NCI-H1417 treated with DMSO at 0.1 percent for 48 hours (cell line): ENCODE measurements at places on chromosomes 6 and 20.
A peak's percentile ranks its signal among the peaks of the same experiment; 100 is the strongest.

DNA sequence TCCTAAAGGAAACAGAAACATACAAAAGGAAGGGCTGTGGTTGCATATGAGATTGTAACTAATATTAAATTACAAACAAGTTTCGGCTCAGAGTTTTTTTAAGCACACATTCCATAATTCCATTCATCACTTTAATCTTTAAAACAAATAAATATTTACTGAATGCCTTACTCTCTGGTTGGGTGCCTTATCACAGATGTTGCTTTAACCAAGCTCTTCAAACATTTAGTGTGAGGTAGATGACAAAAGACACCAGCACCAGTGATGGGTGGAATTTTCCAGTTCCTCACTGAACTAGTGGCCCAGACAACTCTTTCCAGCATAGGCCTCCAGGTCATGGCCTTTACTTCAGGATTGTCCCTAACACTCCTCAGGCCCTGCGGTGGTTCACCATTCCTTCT lies 58.7 kb downstream of the ARHGAP18 start:
- no peak for DNase-seq

GRCh38 chr6:43107344-43108062 lies 31.4 kb downstream of the PTK7 start:
- peak; percentile 80 for DNase-seq

DNA sequence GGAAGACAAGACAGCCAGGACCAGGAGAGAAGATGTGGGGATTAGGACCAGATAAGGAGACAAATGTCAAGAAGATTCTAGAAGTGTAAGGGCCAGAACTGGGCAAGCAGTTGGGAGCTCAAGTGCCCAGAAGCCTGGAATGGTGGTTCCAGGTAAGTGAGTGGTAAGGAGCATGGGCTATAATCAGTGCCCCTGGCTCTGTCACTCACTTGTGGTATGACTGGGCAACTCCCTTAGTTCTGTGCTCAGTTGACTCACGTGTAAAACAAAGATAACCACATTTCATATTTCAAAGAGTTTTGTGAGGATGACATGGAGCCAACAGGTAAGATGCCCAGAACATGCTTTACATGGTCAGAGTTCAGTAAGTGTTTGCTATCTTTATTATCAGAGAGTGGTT lies 11.2 kb downstream of the CCDC167 start:
- DNase-seq, result no peak

DNA sequence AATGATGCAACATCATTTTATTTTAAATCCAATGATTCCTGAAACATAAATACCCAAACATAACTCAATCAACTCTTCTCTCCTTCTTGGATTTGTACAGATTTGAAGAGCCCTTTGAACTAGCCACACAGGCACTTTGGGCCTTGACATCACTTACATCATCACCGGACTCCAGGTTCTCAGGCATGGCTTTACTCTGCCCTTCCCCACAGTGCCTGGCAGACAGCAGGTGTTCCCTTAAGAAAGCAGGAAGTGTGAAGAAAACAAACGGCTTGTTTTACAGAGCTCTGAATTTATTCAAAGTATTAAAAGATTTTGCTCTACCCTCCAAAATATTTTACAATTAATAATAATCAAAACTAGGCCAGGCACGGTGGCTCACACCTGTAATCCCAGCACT lies 54.8 kb upstream of the GCM1 start:
- no peak for DNase-seq

GRCh38 chr20:51529081-51529681 lies 13.3 kb downstream of the NFATC2 start:
- DNase-seq, result no peak

GRCh38 chr6:109794201-109794923 lies 103.3 kb downstream of the FIG4 start:
- DNase-seq, result no peak

DNA sequence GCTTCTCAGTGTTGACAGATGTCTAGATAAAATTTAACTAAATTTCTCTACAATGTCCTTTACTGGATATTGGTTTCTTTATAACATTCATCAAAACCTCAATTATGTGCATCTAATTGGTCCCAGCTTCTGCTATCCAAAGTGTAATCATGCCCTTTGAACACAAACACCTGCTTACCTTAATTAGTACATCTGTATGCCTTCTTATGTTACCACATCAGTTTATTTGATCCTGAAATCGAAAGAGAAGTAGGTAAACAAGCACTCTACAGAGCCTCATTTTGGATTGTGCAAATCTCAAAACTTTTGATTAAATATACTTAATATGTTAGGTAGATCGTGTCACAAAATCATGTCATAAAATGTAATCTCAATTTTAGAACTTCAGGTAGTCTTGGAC lies 36.5 kb downstream of the TAB2 start:
- DNase-seq, result peak; percentile 69

DNA sequence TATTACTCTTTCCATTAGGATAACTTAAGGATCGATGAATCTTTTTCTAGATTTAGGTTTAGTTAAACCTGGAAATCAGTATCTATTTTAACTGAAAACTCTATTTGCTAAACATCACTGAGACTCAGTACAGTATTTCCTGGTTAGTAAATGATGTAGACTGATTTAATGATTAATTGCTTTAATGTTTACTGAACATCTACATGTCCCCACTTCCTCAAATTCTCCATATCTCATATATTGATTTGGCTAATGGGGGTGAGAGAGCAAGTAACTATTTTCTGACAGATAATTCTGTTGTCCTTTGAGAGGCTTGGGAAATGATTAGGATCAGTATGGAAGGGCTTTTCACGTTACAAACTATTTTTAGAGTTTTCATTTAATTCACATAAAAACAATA lies 10.3 kb downstream of the MKKS start:
- no peak for DNase-seq

DNA sequence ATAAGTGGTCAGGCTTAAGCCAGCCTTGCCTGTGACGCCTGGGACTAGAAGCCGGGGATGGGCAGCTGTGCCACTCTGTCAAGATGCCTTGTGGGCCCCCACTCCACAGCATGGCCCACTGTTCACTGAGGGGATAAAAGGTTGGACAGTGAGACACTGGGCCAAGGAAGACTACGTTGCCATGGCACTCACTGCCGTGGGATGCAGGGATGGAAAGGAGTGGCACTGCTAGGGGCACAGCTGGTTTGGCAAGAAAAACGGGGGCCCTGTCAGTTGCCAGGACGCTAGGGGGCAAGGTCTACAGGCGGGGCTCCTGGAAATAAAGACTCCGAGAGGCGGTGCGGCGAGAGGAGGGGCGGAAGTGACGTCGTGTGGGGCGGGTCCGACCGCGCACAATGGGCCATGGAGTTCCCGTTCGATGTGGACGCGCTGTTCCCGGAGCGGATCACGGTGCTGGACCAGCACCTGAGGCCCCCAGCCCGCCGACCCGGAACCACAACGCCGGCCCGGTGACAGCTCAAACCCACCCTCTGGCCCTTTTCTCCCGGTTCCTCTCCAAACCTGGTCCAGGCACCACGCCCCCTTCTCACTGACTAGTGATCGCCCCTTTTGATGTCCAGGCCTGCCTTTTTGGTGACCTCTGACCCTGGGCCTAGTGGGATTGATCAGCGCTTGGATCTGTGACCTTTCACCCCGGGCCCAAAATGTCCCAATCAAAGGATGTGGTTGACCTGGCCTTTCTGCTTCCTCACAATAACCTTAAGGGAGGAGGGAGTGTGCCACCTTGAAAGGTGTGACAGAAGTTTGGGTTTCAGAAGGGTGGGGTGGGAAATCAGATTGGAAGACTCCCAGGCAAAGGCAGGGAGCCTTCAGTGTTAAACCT lies at the start of gene ATAT1:
Gene ATAT1, plus strand, starts transcription at position 391 of the 883 bp plus-strand sequence.
- no peak for DNase-seq

- DNase-seq, result no peak
These were observed 7.8 kb downstream of the TCF15 start for GRCh38 chr20:602111-602970.

GRCh38 chr20:11797156-11797555 lies 120.5 kb upstream of the BTBD3 start:
- DNase-seq, result no peak

DNA sequence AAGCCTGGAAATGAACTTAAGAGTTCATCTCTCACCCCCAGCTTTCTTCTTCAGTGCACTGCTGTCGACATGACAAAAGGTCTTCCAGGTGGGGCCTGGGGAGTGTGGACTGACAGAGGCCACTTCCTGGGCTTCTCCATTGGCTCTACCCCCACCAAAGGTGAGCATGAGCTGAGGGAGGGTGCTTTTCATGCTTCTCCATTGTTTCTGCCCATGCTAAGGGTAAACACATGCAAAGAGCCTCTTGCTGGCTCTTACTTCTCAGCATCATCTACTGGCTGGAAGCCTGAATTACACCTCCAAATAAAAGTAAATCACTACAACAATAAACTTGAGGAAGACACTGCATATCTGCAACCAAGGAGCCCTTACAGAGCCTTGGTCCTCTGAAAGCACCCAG lies 227.2 kb downstream of the EPM2A start:
- DNase-seq, result no peak

DNA sequence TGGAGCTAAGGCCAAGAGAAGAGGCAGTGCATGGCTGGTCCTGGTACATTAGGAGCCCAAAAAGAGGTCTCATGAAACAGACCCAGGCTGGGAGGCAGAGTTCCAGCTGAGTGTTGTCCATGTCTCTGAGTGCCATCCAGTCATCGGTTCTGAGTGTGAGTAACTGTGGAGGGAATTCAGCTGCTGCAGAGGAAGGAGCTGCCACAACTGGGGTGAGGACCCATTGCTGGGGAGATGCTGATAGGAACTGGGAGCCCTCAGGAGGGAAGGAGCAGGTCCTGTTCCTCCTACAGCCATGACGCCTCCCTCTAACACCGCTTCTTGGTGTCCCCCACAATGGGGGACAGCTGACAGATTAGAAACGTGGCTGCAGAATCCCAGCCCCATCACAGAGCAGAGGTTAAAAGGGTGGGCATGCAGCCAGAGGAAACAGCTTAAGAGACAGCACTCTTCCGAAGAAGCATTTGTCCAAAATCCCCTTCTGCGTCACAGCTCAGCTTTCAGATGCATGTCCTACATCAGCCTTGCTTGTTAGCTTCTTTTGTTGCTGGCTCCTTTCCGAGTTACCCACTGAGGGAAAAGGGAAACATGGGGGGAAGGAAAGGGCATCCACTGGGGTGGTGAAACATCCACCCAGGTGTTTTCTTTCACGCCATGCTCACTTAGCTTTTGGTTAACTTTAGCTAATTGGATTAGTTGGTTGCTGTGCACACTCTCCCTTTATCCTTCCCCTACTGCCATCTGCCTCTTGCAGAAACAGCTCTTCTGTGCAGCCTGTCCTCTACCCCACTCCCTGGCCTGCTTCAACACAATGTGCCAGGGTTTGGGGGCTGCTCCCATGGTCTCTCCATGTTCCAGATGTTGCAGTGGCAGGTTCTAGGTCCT lies 239.2 kb downstream of the SYNDIG1 start:
- no peak for DNase-seq

DNA sequence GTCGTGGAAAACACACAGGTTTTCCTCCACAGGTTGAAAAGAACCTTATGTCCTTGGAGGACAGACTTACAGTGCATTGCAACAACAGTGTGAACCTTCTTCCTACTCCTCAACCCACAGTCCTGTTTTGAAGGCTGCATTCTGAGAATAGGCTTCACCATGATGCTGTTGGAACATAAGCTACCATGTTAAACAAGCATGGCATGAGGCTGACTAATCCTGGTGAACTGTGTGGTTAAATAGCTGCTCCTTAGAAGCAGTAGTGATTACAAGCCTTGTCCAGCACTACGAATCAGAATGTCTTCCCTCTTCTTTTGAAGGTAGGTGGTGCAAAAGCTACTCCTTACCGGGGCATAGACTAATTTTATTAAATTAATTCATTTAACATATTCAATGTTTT lies 368.5 kb upstream of the EPHA7 start:
- DNase-seq, result no peak

DNA sequence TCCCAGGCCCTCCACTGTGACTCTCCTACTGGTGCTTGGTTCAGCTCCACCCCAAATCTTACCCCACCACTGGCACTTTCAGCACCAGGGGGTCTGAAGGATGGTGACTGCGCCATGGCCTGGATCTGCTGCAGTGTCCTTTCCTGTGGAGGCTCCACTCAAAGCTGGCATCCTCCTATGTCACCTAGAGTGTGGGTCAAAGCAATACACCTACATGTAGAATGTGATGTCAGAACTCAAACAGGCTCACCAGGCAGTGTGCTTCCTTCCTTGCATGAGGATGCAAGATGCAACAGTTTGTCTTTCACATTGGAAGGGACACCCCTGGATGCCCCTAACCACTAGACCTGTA lies 32.8 kb upstream of the MICB start:
- DNase-seq, result no peak

DNA sequence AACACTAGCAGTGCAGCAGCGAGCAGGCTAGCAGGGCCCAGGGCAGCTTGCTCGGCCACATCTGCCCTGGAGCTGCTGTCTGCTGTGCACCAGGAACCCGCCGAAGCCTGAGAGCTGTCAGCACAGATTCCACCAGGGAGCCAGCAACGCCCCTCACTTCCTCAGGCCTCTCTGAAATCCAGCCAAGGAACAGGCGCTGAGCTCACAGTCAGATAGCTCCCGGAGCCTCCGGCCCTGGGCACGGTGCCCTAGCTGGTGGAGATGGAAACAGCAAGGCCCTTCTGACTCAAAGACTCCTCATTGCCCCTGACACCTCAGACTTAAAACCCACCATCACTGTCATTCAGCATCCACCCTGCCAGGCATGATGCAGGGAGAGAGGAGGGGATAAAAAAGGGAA lies 839.4 kb downstream of the MAFB start:
- DNase-seq, result no peak

DNA sequence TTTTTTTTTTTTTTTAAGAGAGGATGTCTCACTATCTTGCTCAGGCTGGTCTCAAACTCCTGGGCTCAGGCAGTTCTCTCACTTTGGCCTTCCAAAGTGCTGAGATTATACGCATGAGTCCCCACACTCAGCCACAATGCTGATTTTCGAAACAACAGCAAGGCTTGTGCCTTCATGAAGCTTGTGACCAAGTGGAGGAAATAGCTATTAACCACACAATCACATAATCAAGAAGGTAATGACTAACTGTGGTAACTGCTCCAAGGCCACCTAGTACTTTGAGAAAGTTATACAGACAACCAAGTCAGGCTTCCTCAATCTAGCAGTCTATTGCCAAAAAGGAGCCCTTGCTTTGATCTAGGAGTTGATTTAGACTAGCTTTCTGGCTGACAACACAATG lies 46.3 kb downstream of the SOD2 start:
- no peak for DNase-seq
